ENCODE measurements at places on chromosomes 3 and 15. TPM values are rescaled to one million over a fixed set of nuclear protein-coding genes. Genes with fewer than 3 reads are reported as not detected.

Gene SOX14
- not detected for total RNA-seq

Gene SCAANT1
- total RNA-seq: not detected

Gene UROC1
- total RNA-seq: not detected

Gene ACP3
- total RNA-seq: not detected

Gene MYO5C
- 0.02 TPM for total RNA-seq

Gene ABHD10
- 39.5 TPM for total RNA-seq

Gene NECTIN3
- total RNA-seq: 66.8 TPM

Gene MINAR1
- total RNA-seq: 0.35 TPM

Gene SAXO2
- total RNA-seq: 1.1 TPM

Gene ARGFX
- not detected for total RNA-seq

Gene SPCS1
- 220 TPM for total RNA-seq

Gene GOLGA8G
- 0.16 TPM for total RNA-seq

Gene FAM43A
- total RNA-seq: 28.5 TPM

Gene CGNL1
- total RNA-seq: not detected

Measured in HFFc6 (cell line).